ENCODE measurements at places on chromosomes 4 and X.

- DNase-seq, result no peak
Measured at GRCh38 chr4:128861856-128862518, 52.5 kb downstream of the JADE1 start.

DNA sequence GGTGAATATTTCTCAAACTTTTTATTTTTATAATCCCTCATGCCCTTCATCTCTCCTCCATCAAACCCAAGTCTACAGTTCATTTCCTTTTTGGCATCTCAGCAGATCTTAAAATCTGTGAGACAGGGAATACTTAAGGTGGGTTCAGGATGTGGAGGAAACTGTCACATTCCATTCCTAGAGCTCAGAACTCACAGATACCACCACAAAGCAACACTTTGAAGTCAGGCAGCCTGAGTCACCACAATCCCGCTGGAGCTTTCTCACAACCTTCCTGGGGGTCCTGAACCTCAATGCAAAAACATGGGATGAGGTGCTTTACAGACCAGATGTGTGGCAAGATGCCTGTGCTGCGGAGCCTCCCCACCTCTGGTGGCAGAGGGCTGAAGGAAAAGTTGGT is 63.2 kb downstream of the HHIP start:
- no peak for DNase-seq

DNA sequence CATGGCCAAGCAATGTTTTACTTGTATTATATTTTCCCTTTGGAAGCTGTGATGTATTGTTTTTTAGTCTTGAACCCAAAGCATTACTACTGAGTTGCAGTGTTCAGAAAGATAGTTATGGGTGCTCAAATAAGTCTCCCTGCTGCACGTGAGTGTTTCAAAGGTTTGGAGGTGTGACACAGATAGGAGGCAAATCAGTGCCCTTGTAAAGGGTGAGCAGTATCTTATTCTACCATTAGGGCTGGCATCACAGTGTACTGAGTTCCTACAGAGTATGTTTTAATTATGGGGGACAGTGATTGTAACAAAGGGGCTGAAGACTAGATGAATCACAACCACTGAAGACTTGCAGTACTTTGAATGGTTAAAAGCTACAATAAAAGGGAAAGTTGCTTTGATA is 38.3 kb downstream of the NOCT start:
- DNase-seq, result no peak

- no peak for DNase-seq
Measured at GRCh38 chr4:185204238-185204910, 574 bp upstream of the CFAP97 start.

DNA sequence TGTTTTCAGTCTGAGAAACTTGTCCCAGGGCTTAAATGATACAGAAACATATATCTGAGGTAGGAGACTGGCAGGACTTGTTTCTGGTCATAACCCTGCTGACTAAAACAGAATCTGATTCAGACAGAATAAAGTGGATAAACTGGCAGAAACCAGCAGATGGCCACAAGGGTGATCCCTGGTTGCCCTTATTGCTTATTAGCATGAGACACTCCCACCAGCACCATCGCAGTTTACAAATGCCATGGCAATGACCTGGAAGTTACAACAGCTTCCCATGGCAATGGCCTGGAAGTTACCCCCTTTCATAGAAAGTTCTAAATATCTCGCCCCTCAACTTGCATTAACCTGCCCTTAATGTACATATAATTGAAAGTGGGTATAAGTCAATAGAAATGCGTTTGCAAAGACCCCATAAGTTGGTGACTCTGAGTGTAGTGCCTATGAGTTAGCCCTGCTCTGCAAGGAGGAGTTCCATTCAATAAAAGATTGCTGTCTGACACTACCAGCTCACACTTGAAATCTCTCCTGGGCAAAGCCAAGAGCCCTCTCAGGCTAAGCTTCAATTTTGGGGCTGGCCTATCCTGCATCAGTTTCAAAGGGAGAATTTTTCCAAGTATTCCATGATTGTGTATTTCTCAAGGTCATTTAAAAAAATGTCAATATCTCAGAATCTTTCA is 52.9 kb upstream of the PAGE5 start:
- no peak for DNase-seq

DNA sequence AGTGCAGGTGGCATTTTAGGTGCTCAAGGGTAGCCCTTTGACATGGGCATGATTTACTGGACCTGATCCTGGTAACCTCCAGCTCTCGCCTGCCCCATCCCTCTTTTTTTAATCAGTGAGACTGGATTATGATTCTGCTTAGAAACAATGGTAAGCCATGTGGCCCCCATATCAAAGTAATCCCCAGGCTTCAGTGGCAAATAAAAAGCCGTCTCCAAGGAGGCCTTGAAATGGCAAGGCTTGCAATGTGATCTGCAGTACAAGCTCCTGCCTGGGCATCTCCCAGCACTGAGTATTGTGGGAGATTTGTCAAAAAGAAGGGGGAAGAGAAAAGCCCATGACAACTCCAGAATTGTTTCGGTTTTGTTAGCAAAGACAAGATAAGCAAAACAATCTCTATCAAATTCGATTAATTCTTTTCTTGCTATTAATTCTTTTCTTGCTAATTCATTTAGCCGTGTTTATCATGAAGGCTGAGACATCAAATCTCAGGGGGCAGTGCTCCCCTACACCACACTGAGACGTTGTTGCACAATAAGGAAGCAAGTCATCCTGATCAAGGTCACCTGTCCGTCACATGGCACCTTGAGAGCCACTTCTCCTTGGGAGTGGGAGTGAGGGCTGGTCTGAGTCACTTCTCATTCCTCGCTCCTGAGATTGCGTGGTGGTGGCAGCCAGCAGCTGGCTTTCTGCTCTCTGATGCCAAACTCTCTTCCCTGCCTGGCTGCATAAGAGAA is 312.7 kb upstream of the GATB start:
- no peak for DNase-seq

DNA sequence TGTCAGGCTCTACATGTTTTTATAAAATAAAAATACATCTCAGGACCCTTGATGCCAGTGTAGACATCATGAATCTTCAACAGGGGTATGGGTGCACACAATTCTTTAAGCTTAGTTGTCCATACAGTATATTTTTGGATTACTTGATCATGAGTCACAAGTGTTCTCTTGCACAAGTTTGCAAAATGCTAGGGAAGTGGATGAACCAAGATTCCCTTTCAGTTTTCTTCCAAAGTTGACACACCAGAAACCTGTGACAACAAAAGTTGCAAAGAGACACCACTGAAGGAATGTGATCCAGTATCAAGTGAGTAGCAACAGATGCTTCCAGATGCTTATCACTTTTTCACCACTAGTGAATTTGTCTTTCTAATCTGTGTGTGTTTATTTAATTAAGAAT is 1021.2 kb downstream of the PCDH7 start:
- DNase-seq, result no peak

DNA sequence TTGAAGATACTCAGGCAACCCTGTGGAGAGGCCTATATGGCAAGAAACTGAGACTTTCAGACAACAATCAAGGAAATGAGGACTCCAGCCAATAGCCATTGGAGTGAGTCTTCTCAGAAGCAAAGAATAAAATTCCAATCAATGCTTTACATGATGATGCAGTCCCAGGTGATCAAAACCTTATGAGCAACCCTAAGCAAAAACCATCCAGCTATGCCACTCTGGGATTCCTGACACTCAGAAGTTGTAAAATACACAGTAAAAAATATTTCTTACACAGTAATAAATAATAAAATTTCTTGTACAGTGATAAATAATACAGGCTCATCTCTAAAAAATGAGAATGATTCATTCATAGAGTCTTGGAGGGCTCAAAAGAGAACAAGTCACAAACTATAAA is 150.6 kb downstream of the IL15 start:
- DNase-seq, result no peak

DNA sequence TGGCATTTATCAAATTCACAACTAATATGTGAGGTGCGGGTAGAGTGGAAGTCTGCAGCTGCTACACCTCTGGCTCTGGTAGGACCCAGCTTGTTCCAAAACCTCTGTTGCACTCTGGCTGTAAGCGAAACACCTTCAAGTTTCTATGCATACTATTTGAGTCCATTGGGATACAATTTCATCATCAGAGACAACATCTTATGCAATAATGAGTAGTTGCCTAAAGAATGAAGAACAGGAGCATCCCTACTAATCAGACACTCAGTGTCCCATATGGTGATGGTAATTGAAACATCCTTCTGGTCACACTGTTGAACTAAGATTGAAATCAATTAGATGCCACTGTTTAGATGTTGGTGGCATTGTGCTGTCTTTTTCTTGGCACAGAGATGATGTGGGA is 178.4 kb downstream of the MGST2 start:
- DNase-seq, result no peak

- DNase-seq, result no peak
Measured at GRCh38 chr4:93573285-93573684, 255.3 kb upstream of the ATOH1 start.

GRCh38 chrX:87693204-87693603 is 175.6 kb downstream of the KLHL4 start:
- DNase-seq, result no peak

- DNase-seq, result no peak
Measured at GRCh38 chrX:153903991-153904957, at the start of gene AVPR2. Gene AVPR2 (plus strand): TSS chrX:153904673. CDS start chrX:153905146, 473 bp downstream.

GRCh38 chr4:93825551-93826216 is 2.9 kb upstream of the ATOH1 start:
- DNase-seq, result no peak

DNA sequence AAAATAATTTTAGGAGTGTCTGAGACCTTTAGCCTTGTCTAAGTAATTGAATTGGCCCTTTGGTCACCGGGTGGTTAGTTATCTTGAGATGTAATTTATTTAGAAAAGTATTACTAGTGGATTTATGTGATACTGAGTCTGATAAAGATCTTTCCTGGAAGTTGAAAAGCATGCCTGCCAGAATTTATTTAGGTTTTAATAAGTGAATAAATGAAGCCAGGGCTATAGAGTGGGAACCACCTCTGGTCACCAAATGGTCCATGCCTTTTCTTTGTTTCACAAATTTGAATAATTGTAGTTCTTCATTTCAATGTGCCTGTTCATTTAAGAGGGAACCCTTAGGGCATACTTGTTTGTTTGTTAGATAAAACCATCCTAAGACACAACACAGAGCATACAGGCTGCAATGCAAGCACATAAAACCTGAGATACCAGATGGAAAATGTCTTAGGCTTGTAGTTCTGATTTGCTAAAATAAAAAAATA is 627.8 kb downstream of the ADGRL3 start:
- DNase-seq, result no peak

DNA sequence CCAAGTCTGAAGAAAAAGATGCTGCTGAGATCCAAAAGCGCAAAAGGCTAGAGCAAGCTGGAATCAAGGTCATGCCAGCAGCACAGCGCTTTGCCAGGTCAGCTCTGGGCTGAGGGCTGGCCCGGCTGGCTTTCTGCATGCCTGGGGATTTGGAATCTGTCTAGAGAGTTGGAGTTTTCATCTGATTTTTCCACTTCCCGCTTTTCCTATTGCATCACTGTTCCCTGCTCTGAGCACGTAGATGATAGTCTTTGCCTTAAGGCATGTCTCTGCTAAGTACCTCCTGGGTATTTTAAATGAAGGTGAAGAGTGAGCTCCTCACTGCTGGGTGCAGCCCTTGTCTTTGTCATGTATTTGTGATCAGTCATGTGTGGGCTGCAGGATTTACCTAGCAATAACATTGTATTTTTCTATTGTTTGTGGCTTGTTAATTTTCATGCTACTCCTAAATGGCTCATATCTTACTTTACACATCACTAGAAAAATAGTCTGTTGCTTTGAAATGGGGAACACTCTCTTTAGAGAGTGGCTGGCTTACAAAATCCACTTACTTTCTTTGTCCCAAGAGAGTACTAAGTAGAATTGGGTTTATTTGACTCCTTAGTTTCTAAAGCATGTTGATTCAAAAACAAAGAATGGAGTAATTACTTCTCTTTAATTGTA is 82.8 kb downstream of the LIMCH1 start:
- peak; percentile 1 for DNase-seq

GRCh38 chr4:159413306-159413943 is 310.5 kb downstream of the RAPGEF2 start:
- no peak for DNase-seq

GRCh38 chr4:70678383-70678999 is 9.8 kb upstream of the UTP3 start:
- no peak for DNase-seq

DNA sequence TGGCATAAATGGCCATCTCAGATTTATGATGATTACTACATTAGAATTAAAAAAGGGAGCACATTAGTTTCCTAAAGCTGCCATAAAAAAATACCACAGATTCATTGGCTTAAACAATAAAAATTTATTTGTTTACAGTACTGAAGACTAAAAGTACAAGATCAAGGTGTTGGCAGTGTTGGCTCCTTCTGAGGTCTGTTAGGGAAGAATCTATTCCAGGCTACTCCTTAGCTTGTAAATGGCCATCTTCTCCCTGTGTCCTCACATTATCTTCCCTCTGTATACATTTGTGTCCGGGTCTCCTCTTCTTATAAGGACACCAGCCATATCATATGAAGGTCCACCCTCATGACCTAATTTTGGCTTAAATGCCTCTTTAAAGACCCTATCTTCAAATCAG is 341.0 kb downstream of the SLC7A11 start:
- DNase-seq, result no peak

DNA sequence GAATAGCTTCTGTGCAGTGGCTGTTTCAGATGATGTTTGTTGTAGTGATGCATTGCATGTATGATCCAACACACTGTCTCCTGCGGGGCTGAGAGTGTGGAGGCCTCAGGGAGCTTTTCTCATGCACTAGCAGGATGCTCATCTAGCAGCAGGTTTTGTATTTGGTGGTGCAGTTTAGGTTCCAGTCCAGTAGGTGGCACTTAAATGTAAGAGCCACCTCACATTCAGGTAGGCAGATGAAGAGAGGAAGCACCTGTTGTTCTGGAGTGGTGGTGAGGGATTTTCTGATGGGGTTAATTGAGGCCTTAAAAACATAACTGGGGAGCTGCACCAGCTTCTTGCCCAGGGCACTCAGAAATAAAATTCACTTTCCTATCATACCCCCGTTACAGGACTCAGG is 300.9 kb downstream of the SPIN4 start:
- DNase-seq, result no peak

GRCh38 chr4:176906709-176907108 is 114.0 kb upstream of the VEGFC start:
- no peak for DNase-seq

DNA sequence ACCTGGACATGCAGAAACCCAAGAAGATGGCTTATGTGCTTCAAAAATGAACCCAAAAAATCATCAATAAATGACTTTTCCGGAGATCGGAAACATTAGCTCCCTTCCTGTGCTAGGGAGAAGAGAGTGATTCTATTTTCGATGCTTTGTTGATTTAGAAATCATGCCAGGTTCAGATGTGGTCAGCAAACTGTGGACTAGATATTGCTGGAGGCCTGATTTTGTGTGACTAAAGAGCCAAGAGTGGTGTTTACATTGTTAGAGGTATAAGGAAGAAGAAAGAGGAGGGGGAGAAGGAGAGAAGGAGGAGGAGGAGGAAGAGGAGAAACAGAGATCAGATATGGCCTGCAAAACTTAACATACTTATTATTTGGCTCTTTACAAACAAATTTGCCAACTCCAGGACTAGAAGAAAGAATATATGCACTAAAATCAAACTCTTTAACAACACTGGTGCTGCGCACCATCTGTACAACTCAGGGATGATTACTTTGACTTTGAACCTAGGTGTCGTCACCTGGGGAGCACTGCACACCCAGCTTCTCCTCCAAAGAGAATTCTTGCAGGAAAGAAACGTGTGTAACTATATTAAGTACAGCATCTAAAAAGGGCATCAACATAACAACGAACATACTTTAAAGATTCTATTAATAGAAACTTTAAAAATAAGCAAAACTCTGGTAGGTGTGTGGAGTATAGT is 664.9 kb upstream of the LCORL start:
- no peak for DNase-seq
